ENCODE measurements at places on chromosomes 1 and 21.

DNA sequence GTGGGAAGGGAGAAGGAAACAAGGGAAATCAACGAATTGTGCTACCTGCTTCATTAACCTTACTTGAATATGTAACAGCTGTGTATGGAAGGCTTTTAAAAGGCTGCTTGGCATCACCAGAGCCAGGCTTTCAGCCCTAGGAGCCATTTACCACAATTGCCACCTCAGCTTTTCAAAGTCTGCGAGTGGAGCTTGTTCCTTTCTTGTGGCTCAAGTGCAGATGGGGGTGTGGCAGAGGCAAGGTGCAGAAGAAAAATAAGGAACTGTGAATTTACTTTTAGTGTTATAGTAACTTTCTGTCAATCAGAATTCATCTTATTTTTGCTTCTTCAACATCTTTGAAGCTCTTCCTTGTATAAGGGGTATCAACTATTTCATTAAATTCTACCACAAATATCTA is 17.6 kb downstream of the CLCA2 start:
- DNase-seq = peak; percentile 75

DNA sequence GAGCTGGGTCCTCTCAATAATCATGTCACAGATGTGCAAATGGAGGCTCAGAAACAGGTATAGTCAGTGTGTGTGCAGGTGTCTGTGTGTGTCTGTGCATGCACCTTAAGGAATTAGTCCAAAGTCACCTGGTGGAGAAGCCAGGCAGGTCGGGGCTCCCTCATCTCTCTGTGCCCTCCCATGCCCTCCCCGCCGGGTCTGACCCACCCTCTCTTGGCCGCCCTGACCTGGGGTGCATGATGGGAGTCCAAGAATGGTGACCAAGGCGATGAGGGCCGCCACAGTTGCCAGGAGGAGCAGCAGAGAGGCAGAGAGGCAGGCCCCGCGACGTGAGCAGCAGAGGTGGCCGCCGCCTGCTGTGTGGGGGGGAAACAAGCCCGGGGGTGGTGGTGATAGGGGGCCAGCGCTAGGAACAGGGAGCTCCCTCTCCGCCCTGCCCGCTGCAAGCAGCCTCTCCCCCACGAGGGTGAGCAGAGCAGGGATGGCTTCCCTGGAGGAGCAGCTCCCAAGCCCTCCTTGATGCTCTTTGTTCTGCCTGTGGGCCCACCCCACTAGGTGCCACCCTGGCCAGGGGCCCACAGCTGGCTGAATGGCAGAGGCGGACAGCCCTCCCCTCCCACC is 3.9 kb downstream of the LDLRAD1 start:
- no peak for DNase-seq

DNA sequence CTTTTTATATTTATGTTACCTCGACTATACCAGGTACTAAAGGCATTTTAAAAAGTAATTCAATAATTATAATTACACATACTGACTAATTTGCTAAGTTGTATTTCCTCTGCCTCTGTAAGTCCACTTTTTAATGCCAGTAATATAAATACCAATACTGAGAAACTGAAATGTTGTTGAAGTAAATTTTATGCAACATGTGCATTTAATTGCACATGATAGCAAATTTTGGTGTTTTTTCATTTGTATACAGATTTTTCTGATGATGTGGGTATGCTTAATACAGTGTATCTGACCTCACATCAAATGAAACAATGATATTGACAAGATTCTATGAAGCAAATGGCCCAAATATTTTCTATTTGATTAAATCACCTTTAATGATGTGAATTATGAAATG is 1531.6 kb downstream of the KCNT2 start:
- no peak for DNase-seq

DNA sequence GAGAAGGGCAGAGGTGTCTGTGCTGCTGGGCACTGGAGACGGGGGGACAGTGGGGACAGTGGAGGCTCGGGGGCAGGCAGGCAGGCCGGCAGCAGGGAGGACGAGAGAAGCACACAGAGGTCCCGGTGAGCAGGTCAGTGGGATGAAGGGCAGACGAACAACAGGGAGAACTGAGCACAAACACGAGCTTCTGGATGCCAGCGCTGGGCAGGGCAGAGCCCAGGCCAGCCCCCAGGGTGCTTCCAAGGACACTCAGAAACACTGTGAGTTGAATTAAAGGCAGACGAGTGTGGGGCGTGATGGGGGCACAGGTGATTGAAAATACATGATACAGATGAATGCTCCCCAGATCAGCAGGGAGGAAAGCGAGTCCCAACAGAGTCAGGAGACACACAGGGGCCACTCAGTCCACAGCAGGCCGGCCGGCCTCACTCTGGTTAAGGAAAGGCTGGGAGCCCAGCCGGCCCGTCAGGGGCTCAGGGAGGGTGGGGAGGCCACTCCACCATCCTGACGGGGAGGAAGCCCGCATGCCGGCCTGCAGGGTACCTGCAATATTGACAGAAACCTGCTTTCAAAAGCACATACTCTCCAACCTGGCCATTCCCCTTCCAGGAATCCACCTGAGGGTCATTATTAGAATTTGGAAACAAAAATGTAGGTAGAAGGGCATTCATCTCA is 14.1 kb downstream of the SLC19A1 start:
- no peak for DNase-seq

GRCh38 chr1:230752407-230752806 is 5.2 kb downstream of the CAPN9 start:
- no peak for DNase-seq

All from MM.1S (cell line).